Inflammatory macrophage treated with lipopolysaccharide for 1 hour (primary cell): ENCODE measurements at places on chromosomes 12 and 14.

DNA sequence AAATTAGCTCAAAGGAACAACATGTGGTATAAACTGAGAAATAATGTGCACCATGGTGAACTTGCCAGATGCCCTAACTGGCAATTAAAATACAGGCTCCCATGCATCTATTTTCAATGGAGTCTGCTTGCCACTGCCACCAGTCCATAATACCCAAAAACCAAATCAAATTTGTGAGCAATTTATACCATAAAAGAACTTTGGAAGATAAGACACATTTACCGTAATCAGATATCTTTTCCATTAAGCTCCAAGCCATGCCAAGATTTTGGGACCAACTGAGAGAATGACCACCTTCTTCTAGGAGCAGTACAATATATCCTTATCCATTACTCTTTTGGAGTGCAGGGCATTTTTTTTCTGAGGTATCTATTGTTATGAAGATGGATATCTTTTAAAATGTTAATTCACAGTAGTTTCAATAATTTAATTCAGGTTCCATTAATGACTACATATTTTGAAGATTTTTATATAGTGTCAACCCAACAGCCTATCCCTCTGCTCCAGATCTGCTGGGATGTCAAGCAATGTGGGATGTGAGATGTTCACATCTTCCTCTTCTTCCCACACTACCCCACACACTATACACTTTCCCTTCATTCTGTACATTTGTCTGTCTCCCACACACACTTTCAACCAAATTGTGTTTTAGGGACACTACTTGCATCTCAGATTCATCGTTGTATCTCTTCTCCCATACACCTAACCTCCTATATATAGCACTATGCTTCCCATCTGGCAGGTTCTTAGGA lies 53.3 kb downstream of the KIF21A start:
- DNase-seq = no peak

DNA sequence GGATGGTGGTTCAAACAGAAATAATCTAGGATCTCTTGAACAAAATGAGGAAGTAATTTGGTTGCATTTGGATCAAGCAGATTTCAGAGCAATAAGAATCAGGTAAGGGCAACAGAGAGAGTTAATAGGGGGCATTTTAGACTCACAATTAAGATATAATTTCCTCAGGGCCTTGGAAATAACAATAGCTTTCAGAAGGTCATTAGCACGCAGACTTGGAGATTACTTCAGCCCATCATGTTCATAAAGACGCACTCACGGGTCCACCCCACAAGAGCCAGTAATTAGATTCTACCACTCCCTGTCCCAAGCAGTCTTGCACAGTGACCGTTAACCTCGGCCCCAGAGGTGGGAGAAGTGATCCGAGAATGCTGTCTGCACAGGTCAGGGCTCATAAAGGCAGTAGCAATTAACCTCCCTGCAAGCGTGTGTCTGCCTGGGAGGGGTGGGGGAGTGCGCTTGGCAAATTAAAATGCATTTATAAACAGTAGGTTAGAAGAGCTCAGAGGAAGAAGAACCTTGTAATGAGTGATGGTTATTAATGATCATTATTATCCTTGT lies 125.7 kb upstream of the CCDC196 start:
- no peak for DNase-seq

DNA sequence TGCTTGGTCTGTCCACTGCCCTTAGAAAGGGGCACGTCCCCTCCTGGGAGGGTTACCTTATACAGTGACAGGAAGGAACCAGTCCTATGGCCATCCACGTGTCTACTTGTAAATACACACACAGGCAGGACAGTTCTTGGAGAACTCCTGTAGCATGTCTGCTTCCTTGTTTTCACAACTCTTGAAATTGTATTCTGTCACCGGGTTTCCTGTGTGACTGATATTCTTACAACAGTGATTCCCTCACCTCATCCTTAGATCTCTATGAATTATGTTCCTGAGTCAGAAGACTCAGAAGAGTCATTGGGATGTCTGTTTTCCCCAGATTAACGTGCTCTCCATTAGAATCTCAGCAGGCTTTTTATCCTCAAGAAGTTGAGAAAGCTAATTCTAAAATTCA lies 44.1 kb upstream of the DYNC1H1 start:
- DNase-seq = peak; percentile 61

GRCh38 chr12:24534622-24535021 lies 414.3 kb downstream of the BCAT1 start:
- no peak for DNase-seq

GRCh38 chr14:104591506-104592291 lies 12.1 kb downstream of the C14orf180 start:
- no peak for DNase-seq

- DNase-seq = no peak
Observed at GRCh38 chr12:76028571-76029277, 2.9 kb downstream of the PHLDA1 start.
